ENCODE measurements at places on chromosomes 11 and 22.

- DNase-seq, result no peak
Observed at GRCh38 chr22:32574411-32574810, 99.8 kb downstream of the FBXO7 start.

GRCh38 chr11:110172468-110173065 is 79.4 kb downstream of the ZC3H12C start:
- DNase-seq, result no peak

DNA sequence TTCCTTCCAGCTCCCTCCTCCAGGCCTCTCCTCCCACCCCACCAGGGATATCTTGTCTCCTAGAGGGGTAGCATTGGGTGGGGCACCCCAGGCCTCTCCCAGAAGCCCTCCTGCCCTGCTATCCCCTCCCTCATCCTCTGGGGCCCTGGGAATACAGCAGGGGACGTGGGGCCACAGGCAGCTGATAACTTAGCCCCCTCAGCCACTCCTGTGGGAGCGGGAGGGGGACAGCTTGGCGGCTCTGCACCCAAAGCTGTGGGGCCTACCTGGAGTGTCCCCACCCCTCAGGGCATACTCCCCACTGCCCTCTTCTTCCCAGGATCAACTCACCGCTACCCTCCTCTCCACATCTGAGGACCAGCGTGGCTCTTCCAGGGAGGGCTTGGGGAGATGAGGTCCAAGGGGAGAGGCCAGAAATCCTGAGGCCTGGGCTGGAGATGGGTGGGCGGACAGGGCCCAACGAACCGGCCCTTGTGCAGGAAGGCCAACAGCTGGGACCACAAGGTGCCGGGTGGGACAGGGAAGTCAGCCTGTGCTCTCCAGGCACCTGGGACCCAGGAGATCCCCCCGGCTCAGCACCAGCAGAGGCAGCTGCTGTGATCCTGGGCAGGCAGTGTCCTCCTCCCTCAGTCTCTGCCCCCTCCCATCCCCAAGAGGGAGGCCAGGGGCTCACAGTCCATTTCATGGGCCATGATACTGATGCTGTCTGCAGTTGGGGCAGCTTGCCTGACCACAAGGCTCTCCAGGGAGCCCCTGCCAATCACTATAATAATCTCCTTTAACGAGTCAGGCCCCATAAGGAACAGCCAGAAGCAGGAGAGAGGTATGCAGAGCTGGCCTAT is 23.2 kb downstream of the NEAT1 start:
- no peak for DNase-seq

DNA sequence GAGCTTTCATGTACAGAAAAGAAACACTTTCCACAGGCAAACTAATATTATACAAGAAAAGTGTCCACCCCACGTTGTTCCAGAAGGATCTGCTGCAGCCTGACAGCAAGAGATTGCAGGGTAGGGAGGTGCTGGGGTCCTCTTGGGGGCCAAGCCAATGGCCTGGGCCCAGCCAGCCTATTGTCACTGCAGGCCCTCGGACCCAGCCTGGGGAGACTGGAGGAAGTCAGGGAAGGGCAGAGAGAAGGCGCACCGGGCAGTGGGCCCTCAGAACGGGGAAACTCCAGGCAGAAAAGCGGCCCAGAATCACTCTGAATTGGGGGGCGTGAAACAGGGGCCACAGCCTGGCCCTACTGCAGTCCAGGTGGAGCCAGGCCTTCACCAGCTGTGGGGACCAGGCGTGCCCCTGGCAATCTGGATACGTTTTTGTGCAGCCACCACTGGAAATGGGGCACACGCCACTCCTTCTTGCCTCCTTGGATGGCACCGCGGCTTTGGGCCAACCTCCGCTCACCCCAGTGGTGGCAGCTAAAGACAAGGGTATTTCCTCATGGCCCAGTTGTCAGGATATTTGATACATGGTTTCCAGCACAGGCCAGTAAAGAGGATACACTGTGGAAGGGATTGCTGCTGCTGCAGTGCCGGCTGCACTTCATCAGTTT is 3.9 kb upstream of the NAP1L4 start:
- no peak for DNase-seq

DNA sequence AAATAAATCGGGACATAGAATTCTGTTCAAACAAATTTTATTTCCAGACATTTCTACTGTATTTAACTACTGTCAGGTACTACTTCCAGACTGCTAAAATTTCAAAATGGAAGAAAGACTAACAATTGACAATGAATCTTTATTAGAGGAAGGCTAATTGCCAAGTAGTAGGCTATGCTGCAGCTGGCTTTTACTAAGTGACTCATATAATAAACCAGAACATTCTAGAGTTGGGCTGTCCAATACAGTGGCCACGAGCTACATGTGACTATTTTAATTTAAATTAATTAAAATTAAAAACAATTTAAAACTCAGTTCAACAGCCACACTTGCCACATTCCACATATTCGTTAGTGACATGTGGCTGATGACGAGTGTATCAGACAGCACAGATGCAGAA is 27.6 kb downstream of the CHKA start:
- DNase-seq, result no peak

DNA sequence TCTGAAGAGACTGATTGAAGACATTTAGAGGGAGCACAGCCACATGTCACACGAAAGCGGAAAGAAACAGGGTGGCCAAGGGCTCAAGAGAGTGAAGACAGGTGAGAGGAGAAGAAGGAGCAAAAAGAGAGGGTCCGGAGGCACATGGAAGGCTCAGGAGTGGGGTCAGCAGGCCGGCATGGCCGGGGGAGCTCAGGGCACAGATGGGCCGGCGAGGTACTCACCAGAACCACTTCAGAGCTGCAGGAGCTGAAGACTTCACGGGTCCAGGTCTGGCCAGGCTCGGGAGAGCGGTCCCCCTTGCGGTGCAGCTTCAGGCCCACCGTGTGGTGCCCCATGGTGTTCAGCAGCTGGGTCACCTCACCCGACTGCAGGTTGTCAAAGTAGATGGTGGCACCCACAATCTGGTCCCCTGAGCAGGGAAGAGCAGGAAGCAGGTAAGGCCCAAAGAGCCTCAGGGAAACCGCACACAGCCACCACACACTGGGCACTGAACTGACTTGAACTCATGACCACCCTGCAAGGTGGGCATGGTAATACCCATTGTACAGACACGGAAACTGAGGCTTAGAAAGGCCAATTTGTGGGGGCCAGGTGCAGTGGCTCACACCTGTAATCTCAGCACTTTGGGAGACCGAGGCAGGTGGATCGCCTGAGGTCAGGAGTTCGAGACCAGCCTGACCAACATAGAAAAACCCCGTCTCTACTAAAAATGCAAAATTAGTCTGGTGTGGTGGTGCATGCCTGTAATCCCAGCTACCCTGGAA is 11.6 kb downstream of the AHNAK start:
- no peak for DNase-seq

DNA sequence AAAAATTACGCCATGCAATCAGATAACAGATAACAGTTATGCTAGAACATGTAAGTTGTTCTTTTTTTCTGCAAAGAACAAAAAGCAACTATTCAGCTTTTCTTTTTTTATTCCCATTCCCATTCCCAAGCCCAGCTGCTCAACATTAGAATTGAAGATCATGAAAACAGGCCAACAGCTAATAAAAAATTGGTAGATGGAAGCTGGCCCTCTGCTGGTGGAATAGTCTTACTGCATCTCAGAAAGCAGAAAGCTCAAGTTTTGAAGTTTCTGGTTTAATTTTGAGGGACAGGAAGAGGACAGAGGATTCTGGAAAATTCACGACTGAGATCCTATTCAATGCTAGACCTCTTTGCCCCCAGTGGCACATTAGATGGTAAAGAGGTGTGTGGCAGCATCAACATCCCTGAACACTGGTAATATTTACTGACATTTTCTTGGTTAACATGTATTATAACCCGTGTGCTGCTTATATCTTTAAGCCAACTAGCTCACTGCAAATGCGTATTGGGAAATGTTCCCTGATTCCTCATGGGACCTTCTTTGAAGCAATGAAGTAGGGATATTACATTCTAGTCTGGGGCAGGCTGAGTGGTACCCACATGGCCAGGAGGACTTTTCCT is 591.2 kb downstream of the OPCML start:
- DNase-seq, result no peak

GRCh38 chr11:116958246-116958645 is 120.8 kb upstream of the APOA1 start:
- DNase-seq, result no peak

- DNase-seq, result no peak
Observed at GRCh38 chr11:93515441-93516025, 27.7 kb downstream of the SMCO4 start.
